ENCODE measurements at places on chromosomes 2 and 18.

GRCh38 chr2:48714245-48714644 is 41.3 kb downstream of the LHCGR start:
- DNase-seq = no peak

DNA sequence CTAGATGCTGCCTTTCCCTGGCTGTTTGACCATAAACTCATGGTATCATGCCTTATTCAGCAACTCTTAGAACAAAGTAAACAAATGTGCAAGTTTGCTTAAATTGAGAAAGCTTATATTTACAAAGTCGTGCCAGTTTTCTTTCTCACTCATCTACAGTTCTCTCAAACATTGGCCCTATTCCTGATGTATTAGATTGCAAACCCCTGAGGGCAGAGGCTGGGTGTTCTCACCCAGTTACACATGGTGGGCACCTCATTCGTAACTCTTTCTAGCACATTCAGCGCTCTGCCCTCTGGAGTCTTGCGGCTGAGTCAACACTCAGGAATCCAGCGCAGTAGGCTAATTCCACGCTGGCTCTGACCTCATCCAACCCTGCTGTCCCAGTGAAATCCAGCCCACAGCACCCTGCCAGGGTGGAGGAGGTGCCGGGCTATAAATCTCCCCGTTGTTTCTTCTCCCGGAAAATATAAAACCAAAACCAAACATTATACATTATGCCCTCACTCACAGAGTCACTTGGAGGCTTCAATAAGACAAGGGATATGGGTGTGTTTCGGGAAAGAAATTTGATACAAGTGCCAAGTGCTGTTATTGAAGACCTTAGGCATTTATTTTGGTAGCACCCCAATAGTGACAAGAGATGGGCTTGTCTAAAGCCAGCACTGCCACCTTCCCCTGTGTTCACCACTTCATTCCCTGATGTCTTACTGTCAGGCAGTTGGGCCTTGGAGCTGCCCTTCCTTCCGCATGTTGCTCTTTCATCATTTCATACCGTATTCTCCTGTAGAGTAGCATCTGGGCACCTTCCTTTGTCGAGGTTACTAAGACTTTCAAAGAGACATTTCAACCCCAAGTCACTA is 287.4 kb downstream of the PRKCE start:
- no peak for DNase-seq

DNA sequence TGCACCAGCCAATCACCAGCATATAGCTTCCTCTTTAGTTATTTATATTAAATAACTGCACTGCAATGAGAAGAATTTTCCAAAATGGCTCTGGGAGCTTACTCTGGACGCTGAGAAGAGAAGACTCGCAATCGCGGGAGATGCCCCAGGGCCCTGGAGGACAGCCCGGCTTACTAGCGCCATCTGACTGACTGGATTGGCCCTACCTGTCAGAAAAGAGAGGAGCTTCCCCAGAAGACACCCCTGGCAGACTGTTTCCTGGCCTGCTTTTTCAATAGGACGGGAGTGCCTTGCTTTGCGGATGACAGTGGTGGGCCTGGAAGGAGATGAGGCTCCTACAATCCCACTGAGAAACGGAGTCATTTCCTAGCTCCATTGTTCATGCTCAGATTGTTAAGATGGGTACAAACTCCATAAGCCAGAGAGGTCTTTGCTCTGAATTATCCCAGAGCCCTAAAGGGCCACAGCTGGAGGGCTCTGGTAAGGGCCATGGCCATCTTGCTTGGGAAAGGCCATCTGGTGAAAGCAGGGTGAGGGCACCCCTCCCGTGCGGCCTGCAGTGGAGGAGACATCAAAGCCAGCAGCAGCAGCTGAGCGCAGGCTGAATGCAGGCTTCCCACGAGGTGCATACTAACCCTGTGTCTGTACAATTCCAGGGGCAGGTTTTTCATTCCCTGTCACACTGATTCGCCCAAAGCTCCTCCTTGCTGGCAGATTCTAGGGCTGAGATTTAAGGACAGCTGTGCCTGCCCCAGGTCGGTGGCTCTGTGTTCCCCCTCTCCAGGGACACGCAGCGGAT is 92.1 kb downstream of the GALR1 start:
- no peak for DNase-seq

GRCh38 chr2:236939721-236940231 is 145.9 kb upstream of the COPS8 start:
- DNase-seq = no peak

DNA sequence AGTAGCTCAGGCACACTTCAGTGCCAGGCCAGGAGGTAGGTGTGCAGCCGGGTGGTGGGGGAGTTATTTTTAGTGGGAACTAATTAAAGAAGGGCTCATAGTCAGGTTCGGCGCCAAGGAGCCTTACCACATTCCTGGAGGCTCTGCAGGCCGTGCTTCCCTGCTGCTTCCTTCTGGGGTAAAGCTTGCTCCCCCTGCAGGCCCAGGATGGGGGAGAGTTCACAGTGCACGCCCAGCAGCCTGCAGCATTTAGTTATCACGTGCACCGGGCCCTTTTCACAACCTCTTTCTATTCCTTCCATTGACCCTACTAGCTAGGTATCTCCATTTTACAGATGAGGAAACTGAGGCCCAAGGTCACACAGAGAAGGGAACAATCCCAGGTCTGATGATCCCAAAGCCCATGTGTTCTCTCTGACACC is 2.5 kb downstream of the KCNF1 start:
- no peak for DNase-seq

Measured in natural killer cell treated with Interleukin-12 subunit alpha and Interleukin-12 subunit beta and Interleukin-15 and Interleukin-18, amount 100 ng/mL, for 72 hours (primary cell).